ENCODE measurements at places on chromosomes 1 and 21.

- no peak for DNase-seq
These were observed 2.6 kb downstream of the C1orf116 start for GRCh38 chr1:207029701-207030521.

DNA sequence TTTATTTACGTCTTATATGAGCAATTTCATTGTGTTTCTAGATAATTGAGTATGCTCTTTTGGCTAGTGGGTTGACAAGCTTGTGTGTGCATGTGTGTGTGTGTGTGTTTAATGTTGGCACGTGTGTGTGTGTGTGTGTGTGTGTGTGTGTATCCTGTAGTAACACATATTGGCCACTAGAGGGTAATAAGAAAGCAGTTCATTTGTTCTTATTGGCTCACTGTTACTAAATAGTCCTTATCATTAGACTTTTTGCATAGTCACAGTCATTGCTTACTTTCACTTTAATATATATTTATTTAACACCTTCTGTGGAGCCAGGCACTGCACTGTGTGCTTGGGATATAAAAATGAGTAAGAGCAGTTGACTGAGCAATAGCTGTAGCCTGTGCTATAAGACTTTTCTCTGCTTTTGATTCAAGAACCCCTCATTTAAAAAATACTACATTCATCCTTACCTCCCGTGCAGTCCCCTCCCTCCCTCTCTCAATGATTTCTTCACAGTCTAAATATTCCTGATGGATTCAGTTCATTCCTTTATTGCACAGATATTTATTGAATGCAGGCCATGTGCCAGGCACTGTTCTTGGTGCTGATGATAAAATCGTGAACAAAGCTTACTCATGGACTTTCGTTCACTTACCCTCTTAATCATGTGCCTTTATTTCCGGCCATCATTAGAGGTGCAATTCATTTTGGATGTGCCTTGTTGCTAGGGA is 96.7 kb downstream of the DYRK1A start:
- peak; percentile 75 for DNase-seq

- no peak for DNase-seq
These were observed 15.8 kb upstream of the RNF223 start for GRCh38 chr1:1089731-1090423.

- no peak for DNase-seq
These were observed 6.3 kb upstream of the CTTNBP2NL start for GRCh38 chr1:112389689-112390088.

DNA sequence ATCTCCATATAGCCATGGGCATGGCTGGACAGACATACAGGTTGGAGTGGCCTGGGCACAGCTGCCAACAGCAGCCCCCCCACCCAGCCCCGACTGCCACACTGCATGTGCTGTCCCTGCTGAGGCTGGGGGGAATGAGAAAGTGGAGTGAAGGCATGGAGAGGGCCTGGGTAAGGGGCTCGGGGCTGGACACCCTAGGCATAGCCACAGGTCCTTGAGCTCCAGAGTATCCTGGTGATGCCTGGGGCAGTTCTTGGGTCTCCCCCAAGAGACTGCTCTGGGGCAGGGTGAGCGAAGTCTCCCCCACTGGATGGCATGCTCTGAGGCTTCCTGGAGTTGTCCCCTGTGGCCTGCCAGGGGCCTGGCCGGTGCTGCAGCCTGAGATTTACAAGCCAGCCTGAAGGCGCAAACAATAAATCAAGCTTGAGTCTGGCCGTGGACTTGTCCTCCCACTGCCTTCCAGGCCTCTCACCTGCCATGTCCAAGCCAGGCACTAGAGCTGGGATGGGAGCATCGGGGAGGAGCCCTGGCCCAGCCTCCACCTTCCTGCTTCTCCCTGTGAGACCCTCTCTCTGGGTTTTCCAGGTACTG is 53.6 kb downstream of the FOXO6 start:
- no peak for DNase-seq

- no peak for DNase-seq
These were observed 28.9 kb upstream of the GPR137B start for GRCh38 chr1:236113324-236114032.

- no peak for DNase-seq
These were observed 35.2 kb downstream of the TP53BP2 start for GRCh38 chr1:223810586-223810985.

- DNase-seq: no peak
These were observed 1.7 kb downstream of the KCNJ10 start for GRCh38 chr1:160068225-160068624.

DNA sequence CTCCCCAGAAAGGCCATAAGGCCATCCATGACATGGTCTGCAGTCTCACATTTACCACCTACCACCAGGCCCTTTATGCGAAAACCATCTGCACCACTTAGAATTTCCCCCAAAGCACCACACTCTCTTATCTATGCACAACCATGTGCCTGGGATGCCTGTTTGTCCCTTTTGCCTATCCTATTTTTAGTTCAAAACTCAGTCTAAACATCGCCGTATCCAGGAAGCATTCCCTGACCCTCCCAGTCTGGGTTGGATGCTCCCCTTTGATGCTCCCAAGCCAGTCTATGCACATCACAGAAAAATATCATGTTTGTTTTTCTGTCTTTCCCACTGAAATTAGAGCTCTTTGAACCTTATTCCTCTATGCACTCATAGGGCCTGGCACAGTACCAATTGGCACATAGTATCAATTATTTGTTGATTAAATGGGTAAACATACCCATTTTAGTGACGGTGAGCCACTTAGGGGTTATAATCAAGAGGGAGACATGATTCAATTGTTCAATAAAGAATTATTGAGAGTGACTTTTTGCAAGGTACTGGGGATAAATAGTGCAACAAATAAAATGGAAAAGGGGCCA is 6.7 kb downstream of the MPL start:
- DNase-seq: no peak

DNA sequence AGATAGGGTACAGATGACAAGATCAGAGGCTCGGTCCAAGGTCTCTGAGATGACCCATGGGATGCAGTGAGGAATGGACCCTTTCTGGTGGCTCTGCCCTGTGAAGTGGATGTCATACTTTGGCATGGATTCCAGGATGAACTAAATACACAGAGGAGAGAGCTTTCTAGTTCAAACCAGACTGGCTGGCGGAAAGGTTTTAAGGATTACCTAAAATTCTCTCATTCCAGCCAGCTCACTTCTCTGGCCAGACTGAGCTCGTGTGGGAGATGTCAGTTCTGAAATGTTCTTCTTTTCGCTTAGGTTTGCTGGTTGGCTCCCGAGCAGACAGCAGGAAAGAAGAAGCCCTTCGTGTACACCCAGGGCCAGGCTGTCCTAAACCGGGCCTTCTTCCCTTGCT is 6.2 kb downstream of the RNPEP start:
- no peak for DNase-seq

DNA sequence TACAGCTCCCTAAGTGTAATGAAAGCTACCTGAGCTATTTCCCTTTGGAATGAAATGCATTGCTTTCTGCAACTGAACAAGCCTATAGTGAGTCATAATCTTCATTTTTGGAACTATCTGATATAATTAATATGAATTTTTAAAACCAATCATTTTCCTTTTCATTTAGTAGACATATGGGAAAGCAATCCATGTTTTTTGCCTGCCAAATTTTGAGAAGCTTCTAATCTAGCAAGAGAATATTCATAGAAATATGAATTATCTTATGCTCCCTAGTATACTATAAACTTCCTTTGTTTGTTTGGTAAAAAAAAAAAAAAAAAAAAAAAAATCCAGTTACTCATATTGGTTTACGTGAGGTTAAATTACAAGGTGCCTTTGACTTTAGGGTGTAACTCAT is 68.3 kb downstream of the PLPPR4 start:
- DNase-seq: no peak

- DNase-seq: no peak
These were observed 58.1 kb downstream of the NME7 start for GRCh38 chr1:169309178-169310166.

- DNase-seq: peak; percentile 54
These were observed 19.4 kb downstream of the PGM1 start for GRCh38 chr1:63612564-63612963.

DNA sequence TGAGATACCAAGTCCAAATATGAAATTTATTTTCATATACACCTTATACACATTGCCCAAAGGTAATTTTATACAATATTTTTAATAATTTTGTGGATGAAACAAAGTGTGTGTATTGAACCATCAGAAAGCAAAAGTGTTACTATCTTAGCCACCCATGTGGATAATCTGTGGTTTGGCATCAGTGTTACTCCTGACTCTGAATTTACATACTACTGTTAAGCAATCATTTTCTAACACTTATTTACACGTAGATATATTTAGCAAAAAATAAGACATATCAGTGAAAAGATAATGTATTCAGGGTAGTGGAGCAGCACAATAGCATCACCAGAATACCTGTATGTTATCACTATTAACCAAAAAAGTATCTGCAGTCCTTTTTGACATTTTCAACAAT is 23.8 kb downstream of the DENND2D start:
- DNase-seq: no peak

DNA sequence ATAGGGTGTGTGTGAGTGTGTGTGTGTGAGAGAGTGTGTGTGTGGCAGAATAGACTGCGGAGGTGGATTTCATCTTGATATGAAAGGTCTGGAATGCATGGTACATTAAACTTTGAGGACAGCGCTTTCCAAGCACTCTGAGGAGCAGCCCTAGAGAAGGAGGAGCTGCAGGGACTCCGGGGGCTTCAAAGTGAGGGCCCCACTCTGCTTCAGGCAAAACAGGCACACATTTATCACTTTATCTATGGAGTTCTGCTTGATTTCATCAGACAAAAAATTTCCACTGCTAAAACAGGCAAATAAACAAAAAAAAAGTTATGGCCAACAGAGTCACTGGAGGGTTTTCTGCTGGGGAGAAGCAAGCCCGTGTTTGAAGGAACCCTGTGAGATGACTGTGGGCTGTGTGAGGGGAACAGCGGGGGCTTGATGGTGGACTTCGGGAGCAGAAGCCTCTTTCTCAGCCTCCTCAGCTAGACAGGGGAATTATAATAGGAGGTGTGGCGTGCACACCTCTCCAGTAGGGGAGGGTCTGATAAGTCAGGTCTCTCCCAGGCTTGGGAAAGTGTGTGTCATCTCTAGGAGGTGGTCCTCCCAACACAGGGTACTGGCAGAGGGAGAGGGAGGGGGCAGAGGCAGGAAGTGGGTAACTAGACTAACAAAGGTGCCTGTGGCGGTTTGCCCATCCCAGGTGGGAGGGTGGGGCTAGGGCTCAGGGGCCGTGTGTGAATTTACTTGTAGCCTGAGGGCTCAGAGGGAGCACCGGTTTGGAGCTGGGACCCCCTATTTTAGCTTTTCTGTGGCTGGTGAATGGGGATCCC is 18.3 kb upstream of the HDAC1 start:
- DNase-seq: no peak

DNA sequence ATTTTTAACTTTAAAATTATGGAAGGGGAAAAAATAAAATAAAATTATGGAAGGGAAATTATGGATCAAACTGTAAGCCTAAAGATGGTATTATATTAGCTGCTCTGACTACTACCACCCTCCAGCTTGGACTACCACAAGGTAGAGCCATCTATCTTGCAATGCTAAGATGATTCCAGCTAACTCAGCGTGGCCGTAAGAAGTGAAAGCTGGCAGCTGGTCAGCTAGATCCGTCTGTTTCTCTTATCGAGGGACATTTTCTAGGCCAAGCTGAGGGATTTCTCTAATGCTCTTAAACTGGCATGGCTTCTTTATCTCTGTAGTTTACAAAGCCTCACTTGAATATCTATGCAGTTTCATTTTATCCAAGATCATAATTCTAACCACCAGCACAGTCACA is 31.5 kb downstream of the LYST start:
- DNase-seq: peak; percentile 51

GRCh38 chr1:46244656-46245371 is 2.7 kb upstream of the RAD54L start:
- peak; percentile 43 for DNase-seq

GRCh38 chr1:45272913-45273371 is 53.8 kb upstream of the HPDL start:
- DNase-seq: peak; percentile 87

- no peak for DNase-seq
These were observed 6.9 kb upstream of the ANGPTL3 start for GRCh38 chr1:62590255-62590969.

- DNase-seq: no peak
These were observed 212.9 kb downstream of the HIVEP3 start for GRCh38 chr1:41705798-41706197.

DNA sequence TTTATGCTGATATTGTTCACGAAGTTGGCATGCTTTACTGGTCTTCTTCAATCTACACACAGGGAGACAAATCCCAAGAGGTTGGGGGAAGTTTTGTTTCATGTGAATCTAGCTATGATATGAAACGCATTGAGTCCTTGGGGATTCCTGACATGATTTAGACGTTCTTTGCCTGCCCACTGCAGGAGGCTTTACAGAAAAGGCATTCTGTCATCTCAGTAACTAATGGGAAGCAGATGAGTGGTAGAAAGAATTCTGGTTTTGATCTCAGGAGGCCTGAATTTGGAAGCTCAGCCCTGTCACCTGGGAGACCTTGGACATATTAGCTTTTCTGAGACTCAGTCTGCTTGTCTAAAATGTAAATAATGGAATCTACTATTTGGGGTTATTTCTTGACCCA is 383.0 kb upstream of the NFIA start:
- DNase-seq: peak; percentile 8

- no peak for DNase-seq
These were observed 208.8 kb downstream of the KIF26B start for GRCh38 chr1:245363461-245364200.

GRCh38 chr1:65581119-65581518 is 160.7 kb downstream of the LEPR start:
- peak; percentile 10 for DNase-seq

DNA sequence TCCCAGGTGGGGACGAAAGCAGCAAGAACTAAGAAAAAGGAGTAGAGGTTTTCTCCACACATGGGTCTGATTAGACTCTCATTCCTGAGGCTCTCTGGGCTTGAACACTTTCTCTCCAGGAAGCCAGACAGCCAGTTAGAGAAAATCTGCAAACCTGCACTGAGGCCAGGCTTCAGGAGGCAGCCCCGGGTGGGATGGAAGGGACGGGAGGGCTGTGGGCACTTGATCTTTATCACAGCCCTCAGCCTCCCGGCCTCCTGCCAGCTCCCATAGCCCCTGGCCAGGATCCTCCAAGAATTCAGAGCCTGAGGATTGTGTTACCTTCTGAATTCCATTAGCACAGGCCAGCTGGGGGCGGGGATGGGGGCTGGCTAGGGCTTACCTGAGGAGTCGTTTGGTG is 40.1 kb downstream of the SERTAD4 start:
- DNase-seq: no peak

DNA sequence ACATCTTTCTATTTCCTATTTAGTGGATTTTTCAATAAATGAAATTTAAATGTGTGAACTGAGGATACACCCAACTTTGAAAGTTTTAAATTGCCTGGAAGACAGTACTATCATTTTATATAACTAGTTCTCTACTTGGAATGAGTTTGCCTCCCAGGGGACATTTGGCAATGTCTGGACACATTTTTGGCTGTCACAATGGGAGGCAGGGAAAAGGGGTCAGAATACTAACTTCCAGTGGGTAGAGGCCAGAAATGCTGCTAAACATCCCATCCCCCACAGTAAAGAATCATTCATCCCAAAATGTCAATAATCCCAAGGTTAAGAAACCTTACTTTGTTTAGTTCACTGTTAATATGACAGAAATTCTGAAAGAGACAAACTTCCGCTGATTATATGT is 13.2 kb upstream of the NRAS start:
- no peak for DNase-seq

All from fibroblast of pulmonary artery (primary cell).